ENCODE measurements at places on chromosomes 2 and 18.

DNA sequence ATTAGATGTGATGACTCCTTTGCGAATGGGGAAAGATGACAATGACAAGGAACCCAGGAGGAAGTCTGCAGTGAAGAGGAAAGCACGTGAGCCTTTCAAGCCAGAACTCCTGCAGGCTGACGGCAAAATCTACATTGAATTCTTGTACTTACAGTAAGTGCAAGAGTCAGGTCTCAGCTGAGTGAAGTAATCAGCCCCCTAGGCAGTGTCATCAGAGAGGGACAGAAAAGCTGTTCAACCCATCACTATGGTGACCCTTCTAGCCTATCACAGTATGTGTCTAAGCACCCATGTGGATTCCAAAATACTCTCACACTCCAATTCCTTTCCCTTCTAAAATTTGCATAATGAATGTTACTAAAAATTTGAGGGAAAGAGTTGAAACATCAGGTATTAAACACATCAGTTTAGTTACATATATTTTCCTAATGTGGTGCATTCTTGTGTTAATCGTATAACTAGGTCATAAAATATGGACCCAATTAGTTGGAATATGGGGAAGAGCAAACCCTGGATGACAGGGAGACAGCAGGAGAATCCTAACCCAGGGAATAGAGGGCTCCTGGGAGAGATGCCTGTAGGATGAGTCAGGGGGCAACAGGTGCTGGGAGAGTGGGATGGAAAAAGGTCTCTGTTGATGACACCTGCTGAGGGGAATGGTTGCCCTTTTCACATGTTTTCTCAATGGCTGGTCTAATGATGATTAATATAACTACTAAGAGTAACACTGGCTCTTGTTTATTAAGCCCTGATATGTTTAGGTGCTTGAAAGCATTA is 39.5 kb downstream of the VWC2L start:
- no peak for DNase-seq

DNA sequence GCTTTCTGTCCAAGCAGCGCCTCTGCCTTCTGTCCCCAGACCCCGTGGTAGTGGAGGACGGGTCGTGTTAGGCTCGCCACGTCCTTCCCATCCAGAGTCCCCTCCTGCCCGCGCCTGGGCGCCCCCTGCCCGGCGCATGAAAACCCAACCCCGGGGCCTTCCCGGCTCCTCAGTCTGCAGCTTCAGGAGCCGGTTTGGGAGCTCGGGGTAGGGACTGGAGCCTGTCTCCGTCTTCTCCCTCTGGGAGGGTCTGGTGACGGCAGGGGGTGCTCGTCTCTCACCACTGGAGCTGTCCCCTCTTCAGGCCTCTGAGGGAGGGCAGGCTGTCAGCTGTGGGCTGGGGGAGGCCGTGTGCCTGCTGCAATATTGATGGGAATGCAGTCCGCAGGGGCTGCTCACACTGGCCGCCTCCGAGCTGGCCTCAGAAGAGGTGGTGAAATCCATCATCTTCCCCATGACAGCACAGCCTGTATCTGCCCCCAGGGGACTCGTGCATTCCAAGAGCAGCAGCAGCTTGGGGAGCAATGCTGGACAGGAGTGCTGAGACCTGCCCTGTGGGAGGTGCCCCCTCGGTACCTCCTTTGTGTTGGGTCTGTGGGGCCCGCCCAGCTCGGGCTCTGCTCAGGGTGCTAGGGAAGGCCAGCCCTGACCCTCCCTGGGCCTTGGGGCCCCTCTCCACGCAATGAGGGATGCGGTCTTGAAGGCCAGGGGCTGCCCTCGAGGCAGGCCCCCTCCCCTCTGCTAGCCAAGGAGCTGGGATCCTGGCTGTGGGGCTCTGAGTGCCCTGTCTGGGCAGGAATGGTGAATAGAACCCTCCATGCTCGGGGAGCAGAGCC is 17.8 kb upstream of the KLHL30 start:
- no peak for DNase-seq

- no peak for DNase-seq
These were observed 474 bp upstream of the CERKL start for GRCh38 chr2:181657379-181657778.

- DNase-seq: no peak
These were observed 100.2 kb downstream of the STK39 start for GRCh38 chr2:168146892-168147810.

GRCh38 chr18:63339920-63340484 is 20.4 kb upstream of the BCL2 start:
- peak; percentile 27 for DNase-seq

GRCh38 chr18:61833387-61833786 is 59.4 kb downstream of the RNF152 start:
- DNase-seq: no peak

GRCh38 chr2:28750316-28751251 is 1.0 kb upstream of the PPP1CB start:
- DNase-seq: peak; percentile 57
